Stimulated activated CD4-positive, alpha-beta T cell treated with anti-CD3 and anti-CD28 coated beads, TNF-alpha, amount 100 ng/mL, for 24 hours (primary cell): ENCODE measurements at places on chromosomes 2 and 18.
A peak's percentile ranks its signal among the peaks of the same experiment; 100 is the strongest.

DNA sequence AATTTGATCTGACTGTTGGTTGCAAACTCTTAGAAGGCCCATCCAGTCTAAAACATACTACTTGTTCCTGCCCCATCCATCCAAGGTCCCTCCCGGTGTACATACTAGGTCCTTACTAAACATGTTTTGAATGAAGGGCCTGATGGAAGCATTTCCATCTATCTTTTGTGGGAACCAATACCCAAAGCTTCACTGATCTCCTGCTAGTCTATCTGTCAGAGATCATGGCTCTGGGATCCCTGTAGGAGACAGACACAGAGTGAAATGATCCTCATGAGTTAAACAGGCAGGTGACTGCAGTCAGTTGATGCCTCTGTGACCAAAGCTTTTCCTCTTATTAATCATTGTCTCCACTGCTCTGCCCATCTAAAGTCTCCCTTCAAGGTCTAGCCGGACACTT lies 115.0 kb downstream of the ST6GAL2 start:
- DNase-seq = no peak

GRCh38 chr2:72278046-72278445 lies 130.4 kb upstream of the CYP26B1 start:
- DNase-seq = no peak

GRCh38 chr2:33655626-33656320 lies 56.7 kb upstream of the FAM98A start:
- DNase-seq = no peak

DNA sequence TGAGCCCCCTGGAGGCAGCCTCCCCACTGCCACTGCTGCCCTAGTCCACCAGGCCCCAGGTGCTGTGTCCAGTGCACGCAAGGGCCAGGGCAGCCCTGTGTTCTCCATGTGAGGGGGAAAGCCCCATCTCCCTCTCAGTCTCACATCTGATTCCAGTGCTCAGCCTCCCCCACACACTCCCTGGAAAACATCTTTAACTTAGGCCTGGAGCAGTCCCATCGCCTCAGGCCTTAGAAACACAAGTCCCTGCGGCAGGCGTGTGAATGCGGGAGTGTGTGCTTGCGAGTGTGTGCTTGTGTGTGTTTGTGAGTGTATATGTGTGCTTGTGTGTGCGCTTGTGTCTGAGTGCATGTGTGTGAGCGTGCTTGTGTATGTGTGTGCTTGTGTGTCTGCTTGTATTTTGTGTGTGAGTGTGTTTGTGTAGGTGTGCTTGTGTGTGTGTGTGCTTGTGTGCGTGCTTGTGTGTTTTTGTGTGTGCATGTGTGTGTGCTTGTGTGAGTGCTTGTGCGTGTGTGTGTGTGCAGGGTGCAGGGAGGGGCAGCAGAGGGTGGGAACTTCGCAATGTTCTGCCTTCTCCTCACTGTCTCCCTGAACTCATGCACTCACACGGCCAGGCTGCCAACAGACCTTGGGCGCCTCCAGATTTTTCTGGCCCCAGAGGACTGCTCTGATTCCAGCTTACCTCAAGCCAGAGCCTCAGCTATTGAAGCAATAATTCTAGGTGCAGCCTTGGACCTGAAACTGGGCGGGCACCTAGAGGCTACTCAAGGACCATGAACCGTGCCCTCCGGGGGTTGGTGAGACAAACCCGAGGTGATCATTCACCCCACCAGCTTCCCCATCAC lies 139.6 kb downstream of the CABLES1 start:
- no peak for DNase-seq

GRCh38 chr2:101188683-101189405 lies 37.7 kb upstream of the TBC1D8 start:
- DNase-seq = no peak

- DNase-seq = no peak
Observed at GRCh38 chr2:72579591-72580180, 246.1 kb downstream of the EXOC6B start.

DNA sequence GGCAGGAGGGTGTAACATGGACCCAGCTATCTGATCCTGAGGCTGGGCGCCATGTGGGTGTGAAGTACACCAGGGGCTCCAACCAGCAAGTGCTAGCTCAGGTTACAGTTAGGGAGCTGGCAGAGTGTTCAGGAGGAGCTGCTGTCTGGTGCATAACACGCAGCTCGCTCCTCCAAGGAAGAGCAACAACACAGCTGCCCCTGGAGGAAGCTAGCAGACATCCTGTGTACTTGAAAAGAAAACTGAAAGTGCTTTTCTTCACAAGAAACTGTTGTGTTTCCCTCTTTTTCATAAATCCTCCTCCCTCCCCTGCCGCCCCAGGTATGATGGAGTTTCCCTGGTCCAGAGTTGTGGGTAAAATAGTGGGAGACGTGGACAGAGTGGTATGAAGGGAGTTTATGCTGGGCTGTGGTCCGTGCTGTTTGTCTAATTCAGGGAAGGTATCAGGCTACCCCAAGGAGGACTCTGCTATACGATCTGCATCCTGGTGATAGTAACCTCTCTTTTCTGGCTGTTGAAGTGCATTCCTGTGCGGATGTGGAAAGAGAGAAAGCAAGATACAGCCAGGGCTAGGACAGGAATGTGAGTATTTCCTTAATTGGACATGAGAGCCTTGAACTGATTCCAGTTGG lies 6.1 kb upstream of the LBH start:
- DNase-seq = no peak

DNA sequence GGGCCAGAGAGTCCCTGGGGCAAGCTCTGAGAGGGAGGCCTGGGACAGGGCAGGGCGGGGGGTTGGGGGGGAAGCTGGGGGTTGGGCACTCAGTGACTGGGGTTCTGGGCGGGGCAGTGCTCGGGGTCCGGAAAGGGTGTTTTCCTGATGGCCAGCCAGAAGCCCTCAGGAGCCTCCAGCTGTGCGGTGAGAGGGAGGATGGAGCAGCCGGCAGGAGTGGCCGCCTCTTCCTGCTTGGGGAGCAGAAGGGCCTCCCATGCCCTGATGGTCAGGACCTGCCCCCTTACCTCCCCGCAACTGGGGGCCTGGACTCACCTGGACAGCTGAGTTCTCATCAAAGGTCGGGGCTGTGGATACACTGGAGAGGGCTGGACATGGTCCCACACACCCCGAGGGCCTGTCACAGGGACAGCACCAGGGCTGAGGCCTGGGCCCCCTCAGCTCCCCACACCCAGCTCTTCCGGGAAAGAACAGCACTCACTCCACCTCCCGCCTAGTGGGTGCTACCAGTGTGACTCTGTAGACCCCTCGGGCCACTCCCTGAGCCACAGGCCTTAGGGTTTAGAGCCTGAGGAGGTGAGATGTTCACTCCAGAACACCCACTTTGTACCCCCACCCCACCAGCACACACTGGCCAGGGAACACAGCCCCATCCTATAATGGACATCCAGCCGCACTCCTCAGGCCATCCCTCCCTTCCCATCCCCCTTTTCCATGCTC lies 6.7 kb downstream of the SFTPB start:
- no peak for DNase-seq

DNA sequence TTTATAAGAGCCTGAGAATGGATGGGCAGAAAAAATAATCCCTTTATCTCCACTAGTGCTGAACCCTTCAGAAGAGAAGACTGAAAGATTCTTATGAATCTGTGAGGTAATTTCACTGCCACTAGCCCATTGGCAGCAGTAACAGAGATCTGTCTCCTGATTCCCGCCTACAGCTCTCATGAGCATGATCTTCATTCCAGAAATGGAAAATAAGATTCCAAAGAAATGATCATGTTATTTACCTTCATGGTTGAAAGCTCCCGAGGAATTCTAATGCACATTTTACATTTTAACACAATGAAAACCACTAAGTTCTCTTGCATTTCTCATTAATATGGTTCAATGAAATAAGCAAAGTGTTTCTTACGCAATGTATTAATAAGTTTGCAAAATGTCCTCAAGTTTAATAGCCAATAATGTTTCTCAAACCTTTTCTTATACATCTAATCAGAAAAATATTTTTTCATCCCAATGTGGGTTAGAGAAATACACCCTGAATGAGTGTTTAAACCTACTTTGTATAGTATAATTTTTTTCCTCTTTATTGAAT lies 905.6 kb downstream of the TMEM182 start:
- no peak for DNase-seq

- no peak for DNase-seq
Observed at GRCh38 chr2:232385660-232386489, 7.3 kb downstream of the ALPP start.

DNA sequence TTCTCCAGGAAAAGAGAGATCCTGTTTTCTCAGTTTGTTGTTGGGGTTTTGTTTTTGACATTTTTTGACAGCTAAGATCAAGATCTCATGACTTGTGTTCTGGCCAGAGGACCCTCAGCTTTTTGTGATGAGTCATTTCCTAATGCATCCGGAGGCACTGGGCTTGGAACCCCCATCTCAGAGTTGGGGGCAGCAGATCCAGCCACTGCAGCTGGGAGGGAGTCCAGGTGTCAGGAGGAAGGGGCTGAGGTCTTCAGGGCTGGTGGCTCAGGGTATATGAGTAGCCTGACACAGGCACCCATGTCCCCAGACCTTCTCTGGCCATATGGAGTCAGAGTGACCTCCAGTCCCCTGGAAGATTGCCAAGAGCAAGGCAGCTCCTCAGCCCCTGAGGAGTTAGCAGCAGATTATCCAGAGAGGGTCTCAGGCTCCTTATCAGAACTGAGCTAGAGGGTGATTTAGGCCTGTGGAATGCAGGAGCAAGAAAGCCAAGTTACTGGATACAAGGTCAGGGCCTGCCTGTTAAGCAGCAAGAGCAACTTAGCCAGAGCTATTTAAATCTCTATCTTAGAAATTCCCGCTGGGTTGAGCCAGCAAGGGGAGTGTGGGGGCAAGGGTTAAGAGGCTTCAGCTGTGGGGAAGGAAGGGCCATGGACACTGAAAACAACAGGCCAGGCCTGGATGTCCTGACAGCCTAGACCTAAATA lies 62.4 kb downstream of the TANC1 start:
- no peak for DNase-seq

GRCh38 chr2:200479692-200480265 lies 30.1 kb downstream of the KCTD18 start:
- DNase-seq = no peak

- DNase-seq = peak; percentile 14
Observed at GRCh38 chr2:157336137-157337010, 10.8 kb upstream of the ERMN start.

GRCh38 chr2:24492421-24493279 lies 1.6 kb downstream of the NCOA1 start:
- DNase-seq = no peak

- DNase-seq = no peak
Observed at GRCh38 chr2:236939721-236940231, 145.9 kb upstream of the COPS8 start.

DNA sequence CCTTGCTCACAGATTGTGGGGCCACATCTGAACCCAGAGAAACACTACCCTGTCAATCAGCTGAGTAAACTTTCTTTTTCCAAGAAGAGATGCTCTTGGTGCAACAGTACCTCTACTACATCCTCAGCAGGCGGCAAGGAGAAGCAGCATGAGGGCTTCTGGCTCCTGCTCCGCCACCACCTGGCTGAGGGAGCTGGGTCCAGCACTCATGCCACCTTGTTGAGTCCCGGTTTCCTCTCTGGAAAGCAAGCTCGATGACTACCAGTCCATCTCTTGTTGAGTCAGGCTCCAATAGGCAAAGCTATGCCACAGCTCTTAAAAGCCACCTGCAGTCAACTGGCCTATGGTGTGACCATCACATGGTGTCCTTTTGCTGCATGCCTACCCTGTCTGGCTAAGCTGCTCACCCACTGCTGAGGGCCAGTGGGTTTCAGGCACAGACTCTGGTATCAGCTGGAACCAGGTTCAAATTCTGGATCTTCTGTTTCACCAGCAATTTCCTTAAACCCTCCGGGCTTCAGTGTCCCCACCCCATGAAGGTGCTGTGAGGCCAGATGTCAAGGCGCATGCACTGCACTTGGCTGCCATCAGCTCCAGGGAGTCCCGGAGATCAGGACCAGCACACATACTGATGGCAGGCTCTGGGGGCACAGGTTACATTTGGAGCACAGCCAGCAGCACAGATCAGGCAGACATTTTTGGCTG lies 42.5 kb upstream of the ACAA2 start:
- DNase-seq = no peak

- no peak for DNase-seq
Observed at GRCh38 chr18:63109802-63110201, 209.8 kb downstream of the BCL2 start.

- no peak for DNase-seq
Observed at GRCh38 chr2:63326473-63326872, 261.8 kb downstream of the WDPCP start.

- no peak for DNase-seq
Observed at GRCh38 chr2:172713365-172713875, 22.2 kb upstream of the RAPGEF4 start.

DNA sequence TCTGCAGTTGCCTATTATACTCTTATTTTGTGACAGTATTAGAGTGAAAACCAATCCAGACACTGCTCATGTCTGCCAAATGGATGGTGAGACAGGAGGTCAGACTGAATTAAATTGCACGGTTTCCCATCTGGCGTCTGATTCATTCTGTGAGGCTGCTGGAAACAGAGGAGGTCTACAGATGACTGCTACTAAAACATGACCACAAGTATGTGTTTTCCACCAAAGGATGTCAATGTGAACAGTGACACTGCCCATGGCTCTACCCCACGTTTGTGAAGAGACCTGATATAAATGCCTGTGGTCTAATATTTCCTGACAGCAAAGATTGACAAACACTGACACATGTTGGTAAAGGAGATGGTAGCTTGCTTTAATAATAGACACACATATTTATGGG lies 104.3 kb upstream of the ST6GAL2 start:
- DNase-seq = no peak

- DNase-seq = no peak
Observed at GRCh38 chr2:216799873-216800431, 59.9 kb downstream of the TNP1 start.

- DNase-seq = no peak
Observed at GRCh38 chr2:206276169-206276942, 1.9 kb downstream of the ZDBF2 start.

DNA sequence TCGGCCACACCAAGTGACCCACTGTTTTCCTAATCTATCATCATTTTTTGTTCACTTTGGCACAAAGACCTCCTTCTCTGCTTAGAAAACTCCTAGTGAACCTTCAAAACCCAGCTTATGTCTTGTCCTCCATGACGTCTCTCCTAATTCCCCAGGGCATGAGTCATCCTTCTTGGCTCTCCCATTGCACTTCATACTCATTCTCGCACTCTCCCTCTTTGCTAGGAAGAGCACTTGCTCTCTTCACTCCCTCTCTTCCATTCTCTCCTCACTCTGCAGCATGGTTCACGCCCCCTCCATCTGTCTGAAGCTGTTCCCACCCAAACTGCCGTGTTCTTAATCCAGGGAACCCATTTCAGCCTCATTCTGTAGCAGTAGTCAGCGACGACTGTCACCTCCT lies 103.9 kb downstream of the MRO start:
- DNase-seq = no peak

GRCh38 chr18:72181241-72181764 lies 362.8 kb downstream of the CBLN2 start:
- DNase-seq = no peak

GRCh38 chr2:46568212-46569009 lies 89.0 kb downstream of the TMEM247 start:
- DNase-seq = no peak

- peak; percentile 51 for DNase-seq
Observed at GRCh38 chr2:73172963-73173362, 29.4 kb upstream of the NOTO start.
